ENCODE measurements at places on chromosomes 7 and 10.

DNA sequence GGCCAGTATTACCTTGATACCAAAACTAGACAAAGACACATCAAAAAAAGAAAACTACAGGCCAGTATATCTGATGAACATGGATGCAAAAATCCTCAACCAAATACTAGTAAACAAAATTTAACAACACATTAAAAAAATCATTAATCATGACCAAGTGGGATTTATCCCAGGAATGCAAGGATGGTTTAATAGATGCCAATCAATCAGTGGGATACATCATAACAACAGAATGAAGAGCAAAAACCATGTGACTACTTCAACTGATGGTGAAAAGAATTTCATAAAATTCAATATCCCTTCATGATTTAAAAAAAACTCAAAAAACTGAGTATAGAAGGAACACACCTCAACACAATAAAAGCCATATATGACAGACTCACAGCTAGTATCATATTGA lies 25.2 kb upstream of the UBN2 start:
- DNase-seq: no peak

- DNase-seq: no peak
Measured at GRCh38 chr10:91444211-91445182, 34.4 kb downstream of the HECTD2 start.

DNA sequence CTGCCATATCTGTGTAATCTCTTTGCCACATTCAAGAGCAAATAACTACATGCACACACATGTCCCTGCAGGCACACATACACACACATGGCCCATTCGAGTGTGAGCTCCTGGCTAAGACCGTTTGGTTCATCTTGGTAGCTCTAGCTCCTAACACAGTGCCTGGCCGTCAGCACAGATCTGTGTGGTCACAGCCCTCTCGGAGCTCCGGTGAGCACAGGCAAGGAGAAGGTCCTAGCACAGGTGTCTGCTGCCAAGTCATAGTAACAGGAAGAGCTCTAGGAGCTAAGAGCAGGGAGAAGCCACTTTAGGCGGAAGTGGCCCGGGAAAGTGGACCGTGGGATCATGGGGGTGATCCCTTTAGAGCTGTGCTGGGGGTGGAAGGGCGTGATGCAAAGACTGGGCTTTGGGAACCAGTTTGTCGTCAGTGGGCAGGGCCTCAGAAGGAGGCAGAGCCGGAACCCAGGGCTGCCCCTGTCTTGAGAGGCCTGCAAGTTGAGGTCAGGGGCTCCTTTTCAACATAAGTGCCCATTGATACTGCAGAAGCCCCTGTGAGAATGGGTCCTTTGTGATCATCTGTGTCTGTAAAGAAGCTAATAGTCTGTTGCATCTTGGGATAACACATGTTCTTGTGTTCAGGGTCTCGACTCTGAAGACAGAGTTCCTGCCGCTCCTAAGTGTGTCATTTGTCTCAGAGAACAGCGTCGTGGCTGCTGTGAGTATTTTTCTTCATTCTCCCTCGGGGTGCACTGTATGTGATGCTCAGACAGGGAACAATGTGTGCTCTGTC lies 16.6 kb upstream of the ARPC1B start:
- no peak for DNase-seq

DNA sequence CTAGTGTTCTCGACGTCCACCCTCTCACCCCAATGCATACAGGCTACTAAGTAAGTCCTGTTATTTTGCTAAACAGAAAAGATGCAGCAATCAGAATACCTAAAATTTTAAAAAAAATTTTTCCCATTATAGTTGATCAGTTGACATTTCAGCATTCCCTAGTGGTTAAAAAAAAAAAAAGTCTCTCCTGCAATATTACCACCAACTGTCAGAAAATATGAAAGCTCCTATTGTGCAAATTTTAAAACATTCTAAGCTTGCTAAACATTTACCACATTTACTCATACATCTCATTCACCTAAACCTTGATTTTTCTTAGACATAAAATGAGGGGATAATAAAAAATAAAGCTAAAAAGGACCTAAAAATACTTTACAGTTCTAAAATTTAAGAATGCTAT lies 165.6 kb downstream of the AVL9 start:
- no peak for DNase-seq

DNA sequence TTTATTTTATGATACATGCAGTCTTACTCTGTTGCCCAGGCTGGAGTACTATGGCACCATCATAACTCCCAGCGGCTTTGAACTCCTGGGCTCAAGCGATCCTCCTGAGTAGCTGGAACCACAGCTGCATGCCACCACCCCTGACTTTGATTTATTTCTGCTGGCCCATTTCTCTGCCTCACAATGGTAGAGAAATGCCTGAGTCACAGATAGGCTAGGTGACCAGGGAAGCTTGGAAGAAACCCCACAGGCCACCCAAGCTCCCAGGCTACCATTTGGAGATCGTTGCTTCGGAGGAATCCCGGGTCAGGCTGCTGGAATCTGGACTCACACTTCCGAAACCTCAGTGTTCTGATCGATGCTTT lies 17.4 kb upstream of the BAIAP2L1 start:
- no peak for DNase-seq

- DNase-seq: no peak
Measured at GRCh38 chr7:83575436-83575835, 73.5 kb downstream of the SEMA3E start.

DNA sequence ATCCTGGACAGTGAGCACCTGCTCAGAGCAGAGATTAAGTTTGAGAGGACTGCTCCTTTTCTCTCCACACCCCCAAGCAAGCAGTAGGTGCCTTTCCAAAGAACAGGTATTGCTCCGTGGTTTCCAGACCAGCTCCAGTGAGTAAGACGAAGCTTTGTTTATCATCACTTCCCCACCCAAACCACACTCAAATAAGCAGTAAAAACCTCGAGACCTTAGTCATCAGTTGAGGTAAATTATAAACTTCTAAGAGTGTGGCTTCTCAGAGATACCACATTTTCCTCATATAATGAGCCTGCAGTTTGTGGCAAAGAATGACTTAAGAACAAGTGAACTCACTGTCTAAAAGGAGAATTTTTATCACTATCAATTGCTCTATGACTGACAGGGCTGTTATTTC lies 50.0 kb upstream of the GRB10 start:
- DNase-seq: no peak

- DNase-seq: no peak
Measured at GRCh38 chr7:107660381-107661080, at the start of gene SLC26A4. Gene SLC26A4 (plus strand): TSS chr7:107660828. CDS start chr7:107661642, 814 bp downstream.

- DNase-seq: no peak
Measured at GRCh38 chr7:3087243-3087755, 43.6 kb upstream of the CARD11 start.

GRCh38 chr7:4851459-4852422 lies 10.1 kb downstream of the PAPOLB start:
- no peak for DNase-seq

Measured in central memory CD4-positive, alpha-beta T cell (primary cell).